Right lung (tissue), 10 donors: ENCODE measurements at places on chromosomes 5 and 9. TPM values are rescaled to one million over a fixed set of nuclear protein-coding genes. Genes with fewer than 3 reads are reported as not detected.

GRCh38 chr9:12847561-12847960 lies 72.7 kb downstream of the LURAP1L start:
- DNase-seq = no peak

GRCh38 chr5:7068156-7068555 lies 327.8 kb upstream of the ADCY2 start:
- DNase-seq = no peak

The SLC6A3 gene
- 3.9 TPM for polyA plus RNA-seq

DNA sequence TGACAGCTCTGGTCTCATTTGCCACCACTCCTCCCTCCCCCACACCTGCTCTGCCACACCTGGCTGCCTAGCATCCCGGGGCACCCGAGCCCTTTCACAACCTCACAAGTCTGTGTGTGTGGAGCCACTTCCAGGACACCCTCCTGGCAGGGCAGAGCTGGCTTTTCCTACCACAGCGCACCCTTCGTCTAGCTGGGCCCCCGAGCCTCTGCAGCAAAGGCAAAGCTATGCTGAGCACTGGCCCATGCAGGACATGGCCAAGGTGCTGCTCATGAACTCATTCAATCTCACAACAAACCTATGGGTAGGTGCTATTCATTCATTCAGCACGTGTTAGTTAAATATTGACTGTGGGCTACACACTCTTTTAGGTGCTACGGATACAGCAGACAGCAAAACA lies 43.4 kb downstream of the DUSP1 start:
- DNase-seq = no peak

GRCh38 chr9:114733816-114734215 lies 51.8 kb upstream of the TEX48 start:
- DNase-seq = no peak

The ADAMTS6 gene
- polyA plus RNA-seq = 24.4 TPM

GRCh38 chr9:114894206-114894605 lies 36.2 kb downstream of the TNFSF8 start:
- DNase-seq = no peak

DNA sequence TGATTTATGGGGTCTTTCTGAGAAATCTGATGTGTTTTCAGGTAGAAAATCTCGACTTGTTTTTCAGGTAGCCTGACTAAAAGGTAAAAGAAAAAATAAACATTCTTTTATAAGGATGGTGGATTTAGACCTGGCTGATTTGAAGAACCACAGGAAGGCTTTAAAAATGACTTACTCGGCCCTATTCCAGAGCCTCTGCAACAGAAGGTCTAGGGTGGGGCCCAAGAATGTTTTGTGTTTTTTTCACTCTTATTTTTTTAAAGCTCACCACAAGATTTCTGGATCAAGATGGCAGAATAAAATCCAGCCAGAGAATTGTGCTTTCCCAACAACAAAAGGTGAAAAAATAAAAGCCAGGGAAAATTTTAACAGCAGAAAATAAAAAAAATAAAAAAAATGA lies 59.1 kb downstream of the FNBP1 start:
- no peak for DNase-seq

- no peak for DNase-seq
These were observed 60.2 kb downstream of the MLLT3 start for GRCh38 chr9:20562051-20562450.

DNA sequence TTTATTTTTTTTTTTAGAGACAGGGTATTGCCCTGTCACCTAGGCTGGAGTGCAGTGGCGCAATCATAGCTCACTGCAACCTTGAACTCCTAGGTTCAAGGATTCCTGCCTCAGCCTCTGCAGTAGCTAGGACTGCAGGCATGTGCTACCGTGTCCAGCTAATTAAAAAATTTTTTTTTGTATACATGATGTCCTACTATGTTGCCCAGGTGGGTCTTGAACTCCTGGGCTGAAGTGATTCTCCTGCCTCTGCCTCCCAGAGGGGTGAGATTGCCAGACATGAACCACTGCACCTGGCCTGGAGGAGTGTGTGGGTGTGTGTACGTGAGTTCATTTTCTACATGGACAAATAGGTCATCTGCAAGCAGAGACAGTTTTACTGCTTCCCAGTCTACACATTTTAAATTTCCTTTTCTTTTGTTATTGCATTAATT lies 33.8 kb downstream of the JMY start:
- no peak for DNase-seq

- DNase-seq = no peak
These were observed 247.1 kb downstream of the SYK start for GRCh38 chr9:91048749-91049148.

- no peak for DNase-seq
These were observed 31.7 kb downstream of the UGCG start for GRCh38 chr9:111928359-111928720.

GRCh38 chr5:134227259-134227658 lies 1.4 kb upstream of the PPP2CA start:
- no peak for DNase-seq

DNA sequence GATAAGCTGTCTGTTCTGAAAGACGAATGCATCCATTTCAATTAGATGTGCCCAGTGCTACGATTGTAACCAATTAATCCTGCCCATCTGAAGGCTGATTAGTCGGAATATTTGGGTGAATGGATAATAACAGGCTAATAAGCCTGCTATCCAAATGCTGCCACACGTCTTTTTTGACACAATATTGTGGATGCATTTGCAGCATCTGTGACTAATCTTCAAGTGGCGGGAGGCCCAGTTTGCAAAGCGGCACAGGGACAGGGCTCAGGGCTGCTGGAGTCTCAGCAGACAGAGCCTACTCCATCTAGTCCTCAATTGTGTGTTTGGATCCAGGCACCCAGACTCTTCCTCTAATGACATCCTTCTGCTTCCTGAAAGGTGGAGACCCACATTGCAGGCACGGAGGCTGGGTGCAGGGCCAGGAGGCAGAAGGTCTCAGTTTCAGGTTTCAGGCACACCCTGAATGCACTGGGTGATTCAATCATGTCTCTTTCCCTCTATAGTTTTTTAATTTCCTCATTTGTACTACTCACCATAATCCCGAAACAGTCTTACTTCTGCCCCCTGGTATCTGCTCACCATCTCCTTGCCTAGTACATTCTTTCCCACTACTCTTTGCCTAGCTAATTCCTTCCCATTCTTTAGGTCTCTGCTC lies 169.6 kb downstream of the ASTN2 start:
- DNase-seq = no peak

GRCh38 chr5:102629827-102630605 lies 125.1 kb upstream of the PAM start:
- DNase-seq = no peak

DNA sequence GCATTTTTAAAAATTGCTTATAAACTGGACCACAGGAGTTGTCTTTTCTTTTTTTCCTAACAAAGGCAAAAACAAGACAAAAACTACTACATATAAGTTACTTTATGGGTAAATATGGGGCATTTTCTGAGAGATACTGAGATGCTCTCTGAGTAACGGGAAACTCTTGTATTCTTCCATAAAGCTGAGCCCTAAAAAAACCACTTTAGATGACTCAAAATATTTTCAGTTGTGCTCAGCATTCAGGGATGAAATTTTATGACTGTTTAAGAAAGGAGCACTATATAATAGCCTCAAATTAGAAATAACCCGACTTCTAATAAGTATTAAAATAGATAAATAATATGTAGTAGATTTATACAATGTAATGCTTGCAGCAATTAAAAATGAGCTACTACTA lies 644.5 kb downstream of the KCTD16 start:
- DNase-seq = no peak

GRCh38 chr9:93198838-93199625 lies 15.1 kb downstream of the WNK2 start:
- no peak for DNase-seq

- no peak for DNase-seq
These were observed 60.6 kb downstream of the GRIN3A start for GRCh38 chr9:101677861-101678260.

- DNase-seq = no peak
These were observed 308.7 kb downstream of the MED10 start for GRCh38 chr5:6069496-6070185.

DNA sequence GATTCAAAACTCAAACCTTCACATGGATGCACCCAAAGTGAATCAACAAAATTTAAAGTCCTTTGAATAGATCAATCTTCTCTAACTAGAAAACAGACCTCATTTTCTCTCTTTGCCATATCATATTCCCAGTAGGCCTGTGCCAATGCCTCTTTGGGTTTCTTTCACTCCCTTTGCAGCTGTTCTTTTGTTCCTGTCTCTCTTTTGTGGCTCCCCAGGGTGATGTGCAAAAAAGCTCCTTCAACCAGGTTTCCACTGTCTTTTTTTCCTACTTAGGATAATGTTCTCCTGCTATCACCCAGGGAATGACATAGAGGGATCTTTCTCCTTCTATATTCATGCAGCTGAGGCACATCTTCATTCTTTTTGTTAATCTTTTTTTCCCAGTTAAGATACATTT lies 54.6 kb downstream of the MARCHF3 start:
- DNase-seq = no peak
